ENCODE measurements at places on chromosomes 13 and 19.

DNA sequence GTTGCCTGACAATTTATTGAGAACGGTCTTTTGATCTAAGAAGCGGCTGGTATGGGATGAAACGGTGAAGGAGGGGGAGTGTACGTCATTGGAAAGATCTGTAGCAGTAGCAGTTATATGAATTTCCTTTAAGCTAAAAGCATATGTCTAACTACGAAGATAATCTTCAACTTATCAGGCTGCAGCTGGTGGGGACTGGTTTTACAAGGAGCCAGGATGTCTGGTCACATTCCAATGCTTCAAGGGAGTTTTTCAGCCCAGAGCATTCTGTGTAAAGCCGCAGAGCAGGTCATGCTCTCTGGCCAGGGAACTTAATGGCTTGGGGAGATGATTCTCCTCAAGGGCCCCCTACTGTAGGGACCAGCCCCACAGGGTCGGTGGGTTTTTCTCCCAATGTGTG lies 29.2 kb downstream of the CLEC4M start:
- DNase-seq, result no peak

- no peak for DNase-seq
These were observed 15.8 kb upstream of the GARIN5A start for GRCh38 chr19:50492303-50493052.

DNA sequence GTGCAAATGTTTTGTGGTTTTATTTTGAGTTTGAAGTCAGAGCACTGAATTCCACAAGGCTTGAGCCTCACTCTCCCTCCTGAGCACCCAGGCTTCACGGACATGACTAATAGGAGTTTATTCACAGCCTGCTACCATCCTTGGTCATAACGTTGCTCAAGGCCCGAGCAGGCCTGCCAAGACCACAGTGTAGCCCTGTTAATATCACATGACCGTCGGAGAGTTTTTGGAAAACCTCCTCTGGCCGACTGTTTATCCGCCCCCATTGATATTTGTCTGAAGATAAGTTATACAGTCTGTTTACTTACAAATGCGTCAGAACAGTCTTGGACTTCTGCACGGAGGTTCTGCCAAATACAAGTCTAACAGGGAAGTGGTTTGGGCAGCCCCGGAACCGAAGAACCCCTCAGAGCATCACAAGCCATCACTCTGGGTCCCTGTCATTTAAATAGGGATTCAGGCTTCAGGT lies 89.9 kb downstream of the COL4A2 start:
- DNase-seq, result peak; percentile 97

GRCh38 chr13:110138700-110139036 lies 168.3 kb downstream of the COL4A1 start:
- no peak for DNase-seq

GRCh38 chr13:49679246-49679645 lies 12.0 kb downstream of the EBPL start:
- no peak for DNase-seq

GRCh38 chr19:40141551-40141950 lies 49.7 kb upstream of the MAP3K10 start:
- DNase-seq, result peak; percentile 20

- no peak for DNase-seq
These were observed 74.6 kb downstream of the B3GLCT start for GRCh38 chr13:31274390-31274789.

GRCh38 chr19:10593820-10594637 lies 6.9 kb upstream of the AP1M2 start:
- DNase-seq, result no peak

- peak; percentile 98 for DNase-seq
These were observed at the start of gene AXL for GRCh38 chr19:41218615-41219507. Gene AXL (plus strand): TSS chr19:41219223. CDS start chr19:41219393, 170 bp downstream.

DNA sequence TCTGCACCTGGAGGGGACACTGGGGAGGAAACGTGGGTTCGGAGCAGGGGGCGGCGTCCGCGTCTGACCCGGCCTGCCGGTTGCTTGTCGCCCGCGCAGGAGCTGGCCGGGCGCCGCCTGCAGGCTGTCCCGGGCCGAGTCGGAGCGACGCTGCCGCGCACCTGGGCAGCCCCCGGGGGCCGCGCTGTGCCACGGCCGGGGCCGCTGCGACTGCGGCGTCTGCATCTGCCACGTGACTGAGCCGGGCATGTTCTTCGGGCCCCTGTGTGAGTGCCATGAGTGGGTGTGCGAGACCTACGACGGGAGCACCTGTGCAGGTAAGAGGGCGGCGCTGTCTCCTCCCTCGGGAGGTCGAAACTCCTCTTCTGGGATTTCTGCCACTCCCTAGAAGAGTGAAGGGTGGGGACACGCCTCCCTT lies 1.3 kb downstream of the ITGBL1 start:
- DNase-seq, result peak; percentile 44

GRCh38 chr19:7421941-7422744 lies 66.7 kb downstream of the PEX11G start:
- DNase-seq, result no peak
